Mesothelial cell of epicardium (in vitro differentiated cells): ENCODE measurements at places on chromosomes 5 and 9.

GRCh38 chr5:152499814-152500535 is 94.9 kb upstream of the NMUR2 start:
- H3K4me1 ChIP-seq, result no peaks in the 10 kb centered on the region
- no peaks in the 10 kb centered on the region for H3K27me3 ChIP-seq
- H3K36me3 ChIP-seq, result no peaks in the 10 kb centered on the region
- H3K27ac ChIP-seq, result no peak overlapping the region
- no peak for DNase-seq

DNA sequence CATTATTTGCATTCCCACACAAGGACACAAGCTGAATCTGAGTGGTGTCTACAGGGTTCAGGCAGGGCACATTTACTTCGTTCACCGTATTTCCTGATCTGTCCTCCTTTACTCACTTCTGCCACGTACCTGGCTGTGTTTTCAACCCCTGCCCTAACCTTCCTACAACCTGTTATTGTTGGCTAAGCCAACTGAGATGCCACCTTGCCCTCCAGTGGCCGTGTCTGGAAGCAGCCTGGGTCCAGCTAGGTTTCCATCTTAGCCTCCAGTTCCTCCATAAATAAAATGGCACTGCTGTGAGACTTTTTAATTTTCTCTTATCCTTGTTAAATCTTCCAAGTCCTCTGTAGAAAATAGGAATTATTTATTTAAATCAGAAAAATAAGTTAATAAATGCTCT is 64.8 kb downstream of the ATP10B start:
- DNase-seq, result no peak
- H3K36me3 ChIP-seq, result no peaks in the 10 kb centered on the region
- H3K27me3 ChIP-seq, result peaks cover 2% of the 10 kb centered on the region
- no peak overlapping the region for H3K27ac ChIP-seq
- no peak overlapping the region for H3K4me3 ChIP-seq
- no peaks in the 10 kb centered on the region for H3K4me1 ChIP-seq

DNA sequence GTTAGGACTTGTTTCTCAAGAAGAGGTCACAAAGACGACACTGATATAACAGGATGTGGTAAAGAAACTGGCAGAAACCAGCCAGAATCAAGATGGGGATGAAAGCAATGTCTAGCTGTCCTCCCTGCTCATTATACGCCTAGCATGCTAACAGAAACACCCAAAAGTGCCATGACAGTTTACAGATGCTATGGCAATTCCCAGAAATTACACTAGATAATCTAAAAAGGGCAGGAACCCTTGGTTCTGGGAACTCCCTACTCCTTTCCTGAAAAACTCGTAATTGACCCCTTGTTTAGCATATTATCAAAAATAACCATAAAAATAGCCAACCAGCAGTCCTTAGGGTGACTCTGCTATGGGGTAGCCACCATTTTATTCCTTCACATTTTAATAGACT is 10.9 kb upstream of the MRPS30 start:
- no peaks in the 10 kb centered on the region for H3K27me3 ChIP-seq
- H3K4me1 ChIP-seq, result no peaks in the 10 kb centered on the region
- no peak overlapping the region for H3K4me3 ChIP-seq
- no peak overlapping the region for H3K27ac ChIP-seq

DNA sequence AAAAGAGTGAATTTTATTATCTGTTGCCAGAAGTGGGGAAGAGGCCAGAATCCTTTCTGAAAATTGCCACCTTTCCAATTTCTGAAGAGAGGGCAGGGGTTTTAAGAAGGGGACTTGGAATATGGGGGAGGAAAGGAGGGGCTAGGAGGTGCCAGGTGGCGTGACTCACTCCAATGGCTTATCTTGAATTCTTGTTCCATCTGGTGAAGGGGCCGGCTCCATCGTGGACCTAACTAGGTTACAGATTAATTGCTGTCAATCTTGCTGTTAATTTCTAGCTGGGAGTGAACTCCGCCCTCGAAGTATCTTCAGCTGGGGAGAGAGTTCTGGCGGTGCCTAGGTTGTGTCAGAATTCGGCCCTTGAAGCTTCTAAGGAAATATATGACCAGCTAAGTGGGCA is 138.7 kb downstream of the YTHDC2 start:
- H3K27me3 ChIP-seq, result peaks cover 11% of the 10 kb centered on the region
- H3K4me1 ChIP-seq, result peaks cover 3% of the 10 kb centered on the region
- no peak overlapping the region for H3K27ac ChIP-seq
- H3K4me3 ChIP-seq, result no peak overlapping the region

DNA sequence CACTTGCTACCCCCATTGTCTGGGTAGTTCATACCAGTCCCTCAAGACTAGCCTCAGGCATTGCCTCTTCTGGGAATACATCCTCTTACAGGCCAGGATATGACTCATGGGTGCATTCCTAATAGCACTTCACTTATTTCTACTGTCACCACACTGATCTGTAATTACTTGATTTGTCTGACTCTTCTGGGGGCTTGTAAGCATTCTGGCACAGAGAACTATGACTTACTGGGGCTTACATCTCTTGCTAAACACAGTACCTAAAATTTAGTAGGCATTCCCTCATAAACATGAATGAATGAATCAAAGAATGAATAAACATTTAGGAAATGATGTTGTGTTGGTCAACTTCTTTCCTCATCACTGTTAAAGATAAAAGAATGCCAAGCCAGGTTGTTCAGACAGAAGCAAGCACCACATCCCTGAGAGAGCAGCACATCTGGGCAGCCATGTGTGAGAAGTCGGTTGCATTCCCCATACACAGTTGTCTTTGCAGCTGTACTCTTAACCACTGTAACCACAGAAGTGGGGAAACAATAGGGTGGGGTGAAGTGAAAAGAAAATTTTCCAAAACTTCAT is 27.6 kb downstream of the IL7R start:
- no peak for DNase-seq
- no peaks in the 10 kb centered on the region for H3K4me1 ChIP-seq
